ENCODE measurements at places on chromosomes 12 and 14. TPM values are rescaled to one million over a fixed set of nuclear protein-coding genes. Genes with fewer than 3 reads are reported as not detected.

- no peak for DNase-seq
These were observed 10.4 kb downstream of the RHOJ start for GRCh38 chr14:63214417-63215196.

- peak; percentile 44 for DNase-seq
These were observed 62.7 kb downstream of the ACTN1 start for GRCh38 chr14:68916358-68916941.

SLC25A47 gene
- not detected for total RNA-seq

GRCh38 chr12:113462998-113463745, 8.5 kb downstream of the LHX5 start:
- peak; percentile 81 for DNase-seq

GRCh38 chr12:52713960-52714886, 10.9 kb upstream of the KRT77 start:
- no peak for DNase-seq

- DNase-seq = no peak
These were observed 114.0 kb upstream of the PRB2 start for GRCh38 chr12:11509326-11509725.

DNA sequence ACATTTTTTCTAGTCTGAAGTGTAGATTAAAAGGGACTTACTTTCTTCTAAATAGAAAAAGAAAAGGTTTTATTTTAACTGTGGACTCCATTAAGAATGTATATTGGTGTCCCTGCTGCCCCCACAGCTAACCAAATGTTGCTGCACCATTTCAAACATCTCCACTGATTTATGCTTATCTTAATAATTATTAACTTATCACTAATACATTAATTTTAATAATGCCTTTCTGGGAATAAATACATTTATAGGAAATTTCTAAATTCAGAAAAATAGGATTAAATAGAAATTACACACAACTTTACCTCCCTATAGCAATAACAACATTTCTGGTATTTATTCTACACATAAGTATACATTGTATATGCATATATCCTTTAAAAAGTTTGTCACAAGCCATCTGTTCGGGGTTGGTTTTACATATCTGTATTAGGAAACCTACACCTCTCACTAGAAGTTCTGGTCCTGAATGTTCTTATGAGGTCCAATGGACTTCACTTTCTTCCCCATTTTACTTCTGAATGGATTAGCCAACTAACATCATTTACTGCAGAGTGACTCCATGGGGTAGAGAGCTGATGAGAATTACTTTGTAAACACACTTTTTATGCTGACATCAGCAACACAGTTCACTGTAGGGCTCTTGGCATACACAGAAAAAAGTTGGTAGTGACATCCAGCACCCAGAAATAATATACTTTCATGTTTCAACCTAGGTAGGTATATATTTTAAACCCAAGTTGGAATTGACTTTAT, 9.4 kb upstream of the SELPLG start:
- DNase-seq = no peak
